Fibroblast of skin of scalp (primary cell): ENCODE measurements at places on chromosomes 5 and 9.

DNA sequence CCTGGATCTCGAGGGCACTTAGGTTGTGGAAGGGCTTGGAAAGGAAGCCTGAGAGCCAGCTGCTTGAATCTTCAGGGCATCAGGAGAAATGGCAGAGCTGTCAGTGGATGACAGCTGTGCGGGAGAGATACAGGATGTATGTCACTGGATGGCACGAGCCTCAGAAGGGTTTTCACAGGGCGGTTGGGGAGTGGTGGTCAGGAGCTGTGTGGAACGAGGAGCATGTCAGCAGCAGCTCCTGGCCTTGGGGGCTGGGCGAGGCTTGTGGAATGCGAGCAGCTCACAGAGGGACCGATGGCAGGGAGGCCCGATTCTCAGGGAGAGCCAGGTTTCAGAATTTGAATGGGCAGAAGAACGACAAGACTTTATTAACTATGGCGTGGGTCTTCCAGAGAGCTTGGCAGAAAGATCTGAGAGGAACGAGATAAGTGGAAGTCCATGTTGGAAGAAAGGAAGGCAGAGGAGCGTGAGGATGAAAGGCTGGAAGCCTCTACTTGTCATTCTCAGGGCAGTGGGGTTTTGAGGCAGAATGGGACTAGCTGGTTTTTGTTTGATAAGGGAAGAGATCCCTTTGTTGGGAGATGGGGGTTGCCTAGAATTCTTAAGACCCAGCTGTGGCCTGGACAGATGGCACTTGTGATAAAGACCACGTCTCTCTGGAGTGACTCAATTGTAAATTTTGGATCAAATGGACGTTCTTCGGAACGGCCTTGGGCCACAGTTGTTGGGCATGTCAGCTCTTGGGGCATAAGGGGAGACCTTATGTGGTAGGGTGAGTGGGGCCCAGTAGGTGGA lies 60.3 kb downstream of the SNX30 start:
- DNase-seq, result no peak

DNA sequence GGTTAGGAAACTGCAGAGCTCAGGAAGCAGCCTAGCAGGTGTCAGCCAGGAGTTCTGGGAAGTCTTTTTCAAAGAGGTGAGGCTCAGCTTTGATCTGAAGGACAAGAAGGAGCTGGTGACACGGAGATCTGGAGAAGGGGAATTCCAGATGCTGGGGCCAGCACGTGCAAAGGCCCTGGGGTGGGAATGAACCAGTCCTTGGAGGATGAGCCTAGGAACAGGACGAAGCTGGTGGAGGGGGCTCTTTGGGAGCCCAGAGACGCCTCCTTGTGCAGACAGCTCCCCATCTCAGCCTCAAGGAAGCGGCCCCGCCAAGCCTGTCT lies 15.2 kb upstream of the RNU6ATAC start:
- no peak for DNase-seq

GRCh38 chr5:54249210-54250028 lies 61.0 kb downstream of the ARL15 start:
- DNase-seq, result peak; percentile 48

GRCh38 chr9:33455945-33456344 lies 8.6 kb upstream of the AQP3 start:
- DNase-seq, result no peak

GRCh38 chr5:14105718-14106410 lies 37.3 kb upstream of the TRIO start:
- peak; percentile 96 for DNase-seq

DNA sequence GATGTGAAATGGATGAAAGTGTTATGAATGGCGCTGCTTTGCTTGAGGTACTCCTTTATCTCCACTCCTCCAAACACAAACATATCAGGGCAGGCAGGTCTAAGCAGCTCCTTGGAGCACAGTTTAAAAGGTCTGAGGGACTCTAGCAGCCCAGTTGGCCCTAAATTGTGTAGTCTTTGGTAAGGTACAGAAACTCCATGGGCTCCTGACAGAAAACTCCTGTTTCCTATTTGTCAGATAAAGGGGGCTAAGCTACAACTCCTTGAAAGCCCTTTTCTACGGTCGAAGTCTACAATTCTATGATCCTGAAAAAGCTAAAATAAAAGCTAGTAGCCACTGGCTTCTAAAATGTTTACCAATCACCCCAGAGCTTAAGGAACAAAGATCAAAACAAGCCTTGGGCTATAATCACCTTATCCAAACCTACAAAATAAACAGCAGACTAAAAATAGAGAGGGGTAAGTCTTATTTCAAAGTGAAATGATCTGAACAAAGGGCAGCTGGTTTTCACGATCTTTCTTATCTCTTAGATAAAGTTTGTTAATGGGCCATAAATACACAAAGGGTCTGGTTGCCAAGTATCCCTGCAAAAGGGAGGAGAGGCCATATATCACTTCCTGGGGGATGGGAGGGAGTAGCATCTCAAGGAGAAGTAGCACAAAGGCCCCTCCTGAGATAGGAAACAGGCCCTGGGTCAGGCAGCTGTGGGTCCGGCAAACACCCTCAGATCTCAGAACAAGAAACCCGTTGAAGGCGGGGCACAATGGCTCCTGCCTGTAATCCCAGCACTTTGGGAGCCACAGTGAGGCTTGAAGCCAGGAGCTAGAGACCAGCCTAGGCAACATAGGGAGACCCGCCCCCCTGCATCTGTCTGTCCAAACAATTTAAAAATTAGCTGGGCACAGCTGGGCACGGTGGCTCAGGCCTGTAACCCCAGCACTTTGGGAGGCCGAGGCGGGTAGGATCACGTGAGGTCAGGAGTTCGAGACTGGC lies 28.3 kb upstream of the DENND4C start:
- no peak for DNase-seq
